GM13976 (cell line): ENCODE measurements at places on chromosomes 12 and 14.
A peak's percentile ranks its signal among the peaks of the same experiment; 100 is the strongest.

- no peak for DNase-seq
Observed at GRCh38 chr14:36818794-36819384, 157.2 kb downstream of the PAX9 start.

GRCh38 chr14:63659726-63660125, 18.1 kb upstream of the WDR89 start:
- no peak for DNase-seq

DNA sequence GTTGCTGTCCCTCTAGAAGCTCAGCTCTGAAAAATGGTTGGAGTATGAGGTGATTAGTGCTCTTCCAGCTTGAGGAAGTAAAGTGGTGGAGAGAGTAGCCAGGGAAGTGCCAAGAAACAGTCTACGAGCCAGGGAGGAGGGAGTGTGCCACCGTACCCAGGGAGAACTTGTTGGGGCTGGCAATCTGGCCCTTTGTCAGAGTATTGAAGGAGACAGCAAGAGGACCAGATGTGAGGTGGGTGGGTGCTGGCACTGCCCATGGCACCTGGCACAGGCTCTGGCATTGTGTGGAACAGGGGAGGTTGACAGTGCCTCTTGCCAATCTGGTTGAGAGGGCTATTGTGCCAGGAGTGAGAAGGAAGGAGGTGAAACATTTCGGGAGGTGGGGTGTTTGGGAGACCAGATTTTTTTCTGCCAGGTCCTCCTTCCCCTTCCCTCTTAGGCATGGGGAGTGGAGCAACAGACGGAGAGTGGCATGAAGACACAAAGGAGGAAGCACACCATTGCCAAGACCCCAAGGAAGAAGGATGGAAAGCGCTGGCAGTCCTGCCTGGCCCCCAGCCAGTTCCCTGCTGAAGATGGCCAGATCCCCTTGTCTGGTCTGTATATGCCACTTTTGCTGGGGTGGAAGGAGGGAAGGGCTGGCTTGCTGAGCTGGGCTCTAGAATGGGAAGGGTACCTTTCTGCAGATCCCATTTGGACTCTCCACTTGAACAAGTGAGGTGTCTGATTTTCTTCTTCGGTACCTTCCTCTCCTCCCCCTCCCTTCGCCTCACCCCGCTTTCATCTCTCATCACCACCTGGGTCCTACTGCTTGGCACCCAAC, 37.5 kb downstream of the ZFHX2 start:
- DNase-seq = no peak

DNA sequence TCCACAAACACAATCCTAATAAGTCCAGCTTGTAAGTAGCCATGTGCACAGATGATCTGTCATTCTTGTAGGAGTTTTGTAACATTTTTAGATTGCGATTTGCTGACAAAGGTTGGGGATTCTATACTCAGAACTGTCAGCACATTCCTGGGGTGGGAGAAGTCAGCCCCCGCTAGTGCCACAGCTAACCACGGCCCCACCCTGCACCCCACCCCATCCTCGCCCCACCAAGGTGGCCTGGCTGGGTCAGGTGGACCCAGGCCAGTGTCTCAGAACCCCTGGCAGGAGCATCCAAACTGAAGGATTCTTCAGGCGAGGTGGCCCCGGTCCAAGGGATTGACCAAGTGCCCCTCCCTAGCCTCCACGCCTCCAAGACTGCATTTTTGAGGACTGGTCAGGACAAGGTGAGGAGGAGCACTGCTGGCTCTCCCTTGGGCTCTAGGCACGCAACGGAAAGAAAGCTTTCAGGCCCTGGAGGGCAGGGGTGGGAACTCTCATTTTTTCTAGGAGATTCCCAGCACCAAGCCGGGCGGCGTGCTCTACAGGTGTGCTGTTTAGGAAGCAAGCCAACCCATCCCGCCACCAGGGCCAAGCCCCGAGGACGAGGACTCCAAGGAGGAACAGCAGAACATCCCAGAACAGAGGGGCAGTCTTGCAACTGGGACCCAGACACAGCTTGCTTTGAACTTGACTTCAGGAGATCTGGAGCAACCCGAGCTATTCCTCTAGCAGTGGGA, 172.8 kb downstream of the BCL11B start:
- no peak for DNase-seq

- DNase-seq = no peak
Observed at GRCh38 chr12:80684077-80684495, 23.3 kb upstream of the MYF6 start.

- DNase-seq = no peak
Observed at GRCh38 chr14:61120576-61120975, 139.5 kb downstream of the SLC38A6 start.

- DNase-seq = no peak
Observed at GRCh38 chr12:68245180-68246021, 8.0 kb downstream of the IL22 start.

DNA sequence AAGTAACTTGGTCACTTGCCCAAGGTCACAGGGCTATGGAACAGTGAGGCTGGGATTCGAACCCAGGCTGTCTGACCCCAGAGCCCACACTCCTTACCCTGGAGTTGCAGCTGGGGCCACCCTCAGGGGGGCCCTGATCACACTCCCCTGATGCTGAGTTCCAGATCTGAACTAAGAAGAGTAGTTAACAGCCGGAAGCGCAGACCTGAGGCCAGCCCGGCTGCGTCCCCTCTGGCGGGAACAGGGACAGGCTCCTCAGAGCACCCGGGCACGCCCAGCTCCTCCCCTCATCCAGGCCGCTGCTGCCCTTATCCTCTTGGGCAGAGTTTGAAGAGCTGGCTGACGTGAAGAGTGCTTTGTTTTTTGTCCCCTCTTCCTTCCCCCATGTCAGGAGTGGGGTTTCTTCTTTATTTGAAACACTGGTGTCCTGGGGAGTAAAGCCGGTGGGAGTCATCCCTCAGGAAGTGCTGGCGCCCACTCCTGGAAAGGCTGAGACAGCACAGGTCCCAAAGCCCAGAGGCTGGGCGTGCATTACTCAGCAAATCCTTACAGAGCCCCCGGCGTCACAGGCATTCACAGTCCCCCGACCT, 8.7 kb downstream of the PHB2 start:
- DNase-seq = peak; percentile 72

DNA sequence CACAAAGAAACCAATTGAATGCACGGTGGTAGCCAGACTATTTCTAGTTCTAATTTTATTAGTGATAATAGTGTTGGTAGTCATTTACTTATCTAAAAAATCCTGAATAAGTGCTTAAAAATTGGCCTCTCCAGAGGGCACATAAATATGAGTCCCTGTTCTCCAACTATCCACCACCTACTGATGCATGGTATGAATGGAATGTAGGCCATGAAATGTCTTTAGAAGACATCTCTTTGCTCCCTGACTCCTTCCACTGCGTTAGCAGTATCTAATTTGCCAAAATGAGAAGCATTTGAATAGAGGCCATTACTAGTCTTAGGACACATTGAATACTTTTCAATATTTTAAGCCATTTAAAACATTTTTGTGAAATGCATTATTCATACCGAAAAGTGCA, 261.7 kb downstream of the LRFN5 start:
- no peak for DNase-seq

DNA sequence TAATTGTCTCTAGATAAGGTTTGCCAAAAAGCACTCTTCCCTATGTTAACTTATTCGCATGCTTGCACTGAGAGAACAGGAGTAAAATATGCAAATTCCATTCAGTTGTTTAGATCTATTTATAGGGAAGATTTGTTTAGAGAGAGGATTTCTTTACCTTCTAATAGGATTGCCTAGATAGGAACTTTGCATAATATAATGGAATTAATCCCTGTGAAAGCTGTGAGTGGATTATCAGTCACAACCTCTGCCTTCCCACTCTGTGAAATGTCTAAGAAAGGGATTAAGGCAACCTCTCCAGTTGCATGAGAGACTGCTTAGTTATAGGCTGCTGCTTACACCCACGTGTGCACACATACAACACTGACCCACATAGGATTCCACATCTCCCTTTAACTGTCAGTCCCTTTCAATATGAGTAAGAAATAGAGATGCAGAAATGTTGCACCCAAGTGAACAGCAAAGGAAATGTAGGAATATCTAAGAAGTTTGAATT, 83.2 kb downstream of the ALG10B start:
- no peak for DNase-seq

- peak; percentile 58 for DNase-seq
Observed at GRCh38 chr12:75944097-75944904, 87.3 kb downstream of the PHLDA1 start.

- no peak for DNase-seq
Observed at GRCh38 chr12:113097716-113098440, 37.7 kb downstream of the RASAL1 start.

DNA sequence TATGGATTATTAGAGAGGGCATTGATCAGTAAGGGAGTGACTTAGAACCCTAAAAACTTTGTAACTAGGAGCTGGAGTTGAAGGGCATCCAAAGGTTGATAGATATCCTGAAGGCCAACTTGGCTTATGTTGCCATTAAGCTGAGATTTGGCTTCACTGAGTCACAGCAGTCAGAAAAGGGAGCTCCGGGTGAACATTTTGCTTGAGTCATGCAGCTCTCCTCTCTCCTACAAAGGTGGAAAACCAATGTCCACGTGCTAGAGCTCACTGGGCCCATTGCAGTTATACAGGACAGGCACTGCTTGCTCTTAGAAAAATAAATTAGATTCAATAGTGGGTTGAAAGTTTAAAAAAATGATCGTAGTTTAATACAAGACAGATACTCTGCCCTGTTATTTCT, 87.3 kb upstream of the LRIG3 start:
- no peak for DNase-seq

- no peak for DNase-seq
Observed at GRCh38 chr14:55111122-55111708, 17.8 kb upstream of the LGALS3 start.

- no peak for DNase-seq
Observed at GRCh38 chr12:116651089-116651488, 86.8 kb downstream of the SPRING1 start.

DNA sequence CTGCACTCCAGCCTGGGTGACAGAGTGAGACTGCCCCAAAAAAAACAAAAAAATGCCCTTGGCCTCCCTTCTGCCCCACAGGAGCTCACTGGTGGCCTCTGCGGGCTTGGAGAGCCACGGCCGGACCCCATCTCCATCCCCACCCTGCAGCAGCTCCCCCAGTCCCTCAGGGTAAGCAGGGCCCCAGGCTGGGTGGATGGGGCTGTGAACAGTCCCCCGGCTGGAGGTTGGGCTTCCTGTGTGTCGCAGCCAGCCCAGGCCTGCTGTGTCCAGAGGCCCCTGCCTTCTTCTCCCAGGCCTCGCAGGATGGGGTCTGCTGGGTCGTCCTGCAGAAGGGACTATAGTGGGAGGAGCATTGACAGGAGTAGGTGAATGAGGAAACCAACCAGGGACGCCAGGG, 15.4 kb upstream of the PUS1 start:
- no peak for DNase-seq

- peak; percentile 47 for DNase-seq
Observed at GRCh38 chr12:68042212-68042699, 53.0 kb downstream of the IFNG-AS1 start.

- DNase-seq = no peak
Observed at GRCh38 chr14:71703477-71703876, 228.8 kb upstream of the RGS6 start.

DNA sequence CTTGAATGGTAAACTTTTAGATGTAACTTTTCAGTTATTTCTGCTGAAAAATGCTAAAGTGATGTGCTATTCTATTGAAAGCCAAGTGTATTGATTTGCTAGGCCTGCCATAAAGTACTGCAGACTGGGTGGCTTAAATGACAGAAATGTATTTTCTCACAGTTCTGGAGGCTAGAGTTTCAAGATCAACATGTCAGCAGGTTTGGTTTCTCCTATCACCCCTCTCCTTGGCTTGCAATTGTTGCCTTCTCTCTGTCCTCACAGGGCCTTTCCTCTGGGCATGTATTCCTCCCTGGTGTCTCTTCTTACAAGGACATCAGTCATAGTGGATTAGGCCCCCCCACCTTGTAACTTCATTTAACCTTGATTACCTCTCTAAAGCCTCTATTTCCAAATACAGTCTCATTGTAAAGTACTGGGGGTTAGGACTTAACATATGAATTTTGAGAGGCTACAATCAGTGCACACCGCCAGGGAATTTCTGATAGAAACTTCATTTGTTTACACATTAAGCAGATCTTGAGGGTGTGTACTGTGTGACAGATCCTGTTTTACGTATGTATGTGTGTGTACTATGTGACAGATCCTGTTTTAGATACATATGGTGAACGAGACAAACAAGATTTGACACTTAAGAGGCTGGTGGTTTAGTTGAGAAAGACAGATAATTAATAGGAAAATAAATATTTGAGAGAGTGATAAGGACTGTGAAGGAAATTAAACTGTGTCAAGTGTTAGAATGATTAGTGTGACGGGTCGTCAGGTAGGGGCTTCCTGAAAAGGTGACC, 49.5 kb downstream of the ADIPOR2 start:
- no peak for DNase-seq

DNA sequence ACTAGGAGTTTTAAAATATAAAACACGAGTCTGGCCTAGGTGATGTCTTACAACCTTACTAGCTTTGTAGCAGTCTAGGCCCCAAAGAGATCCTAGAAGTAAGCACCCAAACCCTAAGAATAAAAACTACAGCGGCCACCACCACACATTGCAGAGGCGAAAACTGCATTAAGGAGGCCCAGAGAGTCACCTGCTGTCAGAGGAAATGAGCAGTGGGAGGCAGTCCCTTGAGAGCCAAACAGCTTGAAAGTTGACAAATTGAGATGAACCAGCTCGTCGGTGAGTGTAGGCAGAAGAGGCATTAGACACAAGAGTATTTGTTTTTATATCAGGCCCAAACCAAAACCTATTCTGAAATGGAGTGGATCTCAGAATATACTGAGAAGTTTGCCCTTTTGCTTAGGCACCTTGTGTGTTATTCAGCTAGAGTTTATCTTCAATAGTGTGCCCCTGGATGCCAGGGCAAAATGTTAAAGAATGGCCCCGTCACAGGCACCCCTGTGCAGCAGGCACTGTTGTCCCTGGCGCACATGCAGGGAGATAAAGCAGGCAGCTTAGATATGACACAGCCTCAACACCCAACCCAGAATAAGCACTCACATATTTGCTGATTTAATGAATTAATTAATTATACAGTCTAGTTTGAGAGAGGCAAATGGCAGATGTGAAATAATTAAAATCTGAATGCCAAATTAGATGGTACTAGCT, 56.7 kb downstream of the TTC7B start:
- DNase-seq = peak; percentile 60

GRCh38 chr12:104412681-104413080, 44.1 kb upstream of the CHST11 start:
- no peak for DNase-seq

DNA sequence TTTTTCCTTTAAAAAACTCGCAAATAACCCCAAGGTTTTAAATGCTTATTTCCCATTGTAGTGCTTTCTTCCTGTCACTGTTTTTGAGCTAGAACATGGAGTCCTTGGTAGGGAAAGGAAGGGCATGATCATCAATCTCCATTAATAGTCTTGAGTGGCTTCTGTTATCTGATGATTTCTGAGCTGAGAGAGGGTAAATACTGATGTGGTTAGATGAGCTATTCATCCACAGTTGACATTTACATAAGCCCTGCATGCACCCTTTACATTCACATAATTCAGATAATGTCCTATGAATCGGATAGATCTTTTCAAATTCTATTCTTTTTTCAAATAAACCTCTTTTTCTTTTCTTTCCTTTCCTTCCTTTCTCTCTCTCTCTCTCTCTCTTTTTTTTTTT, 81.4 kb downstream of the NTN4 start:
- no peak for DNase-seq
